OCI-LY7 (cell line): ENCODE measurements at places on chromosomes 2 and 18.

- DNase-seq: no peak
Measured at GRCh38 chr2:201176081-201176481, 6.9 kb upstream of the CASP10 start.

GRCh38 chr18:24127735-24128134, 11.1 kb upstream of the CABYR start:
- no peak for DNase-seq

- peak; percentile 28 for DNase-seq
Measured at GRCh38 chr2:86226070-86226469, 26.8 kb downstream of the MRPL35 start.

DNA sequence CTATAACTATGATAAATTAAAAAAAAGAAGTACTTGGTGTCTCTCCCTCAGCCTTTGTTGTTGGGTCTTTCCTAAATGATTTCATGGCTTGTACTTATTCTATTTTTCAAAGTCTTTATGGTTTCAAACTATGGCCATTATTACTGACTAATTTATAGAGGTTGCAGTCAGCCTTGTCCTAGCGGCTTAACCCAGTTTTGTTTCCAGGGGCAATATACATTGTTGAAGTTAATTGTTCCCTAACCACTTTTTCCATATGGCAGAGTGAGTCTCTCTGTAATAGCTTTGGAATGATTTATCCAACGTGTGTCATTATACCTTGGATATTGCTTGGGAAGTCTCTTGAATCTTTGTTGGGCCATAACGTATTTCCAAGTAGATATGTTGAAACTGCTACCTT, 408.8 kb downstream of the HRH4 start:
- no peak for DNase-seq

GRCh38 chr2:167438206-167438605, 549.9 kb downstream of the XIRP2 start:
- DNase-seq: no peak

DNA sequence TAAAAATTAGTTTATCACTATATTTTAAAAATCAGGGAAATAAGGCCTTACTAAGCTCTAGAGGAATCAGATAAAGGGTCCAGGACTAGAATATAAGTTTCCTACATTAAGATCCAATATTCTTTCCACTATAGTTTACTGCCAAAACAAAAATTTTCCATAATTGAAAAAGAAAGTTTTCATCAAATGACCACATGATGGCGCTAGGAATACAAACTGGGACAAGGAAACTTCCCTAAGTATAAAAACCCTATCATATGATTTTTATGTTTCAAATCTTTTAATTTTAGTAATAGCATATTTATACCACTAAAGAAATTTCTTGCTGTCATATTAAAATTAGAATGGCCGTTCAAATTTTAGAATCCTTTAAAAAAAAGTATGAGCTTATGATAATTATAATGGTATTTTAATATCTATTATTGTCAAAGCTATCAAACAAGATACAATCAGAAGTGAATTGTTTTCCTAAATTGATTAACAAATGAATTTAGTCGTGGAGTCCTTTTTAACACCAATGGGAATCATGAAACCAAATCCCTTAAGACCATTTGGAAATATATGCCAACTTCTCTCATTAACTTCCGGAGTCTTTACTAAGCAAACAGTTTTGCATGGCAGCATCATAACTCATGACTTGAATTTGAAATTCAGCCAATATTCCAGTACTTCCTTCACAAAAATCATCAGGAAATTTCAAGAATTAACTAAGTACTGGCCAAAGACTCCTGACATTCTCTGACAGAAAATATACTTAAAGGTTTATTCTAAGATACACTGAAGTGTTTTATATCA, 70.3 kb downstream of the SCN1A start:
- DNase-seq: peak; percentile 17

DNA sequence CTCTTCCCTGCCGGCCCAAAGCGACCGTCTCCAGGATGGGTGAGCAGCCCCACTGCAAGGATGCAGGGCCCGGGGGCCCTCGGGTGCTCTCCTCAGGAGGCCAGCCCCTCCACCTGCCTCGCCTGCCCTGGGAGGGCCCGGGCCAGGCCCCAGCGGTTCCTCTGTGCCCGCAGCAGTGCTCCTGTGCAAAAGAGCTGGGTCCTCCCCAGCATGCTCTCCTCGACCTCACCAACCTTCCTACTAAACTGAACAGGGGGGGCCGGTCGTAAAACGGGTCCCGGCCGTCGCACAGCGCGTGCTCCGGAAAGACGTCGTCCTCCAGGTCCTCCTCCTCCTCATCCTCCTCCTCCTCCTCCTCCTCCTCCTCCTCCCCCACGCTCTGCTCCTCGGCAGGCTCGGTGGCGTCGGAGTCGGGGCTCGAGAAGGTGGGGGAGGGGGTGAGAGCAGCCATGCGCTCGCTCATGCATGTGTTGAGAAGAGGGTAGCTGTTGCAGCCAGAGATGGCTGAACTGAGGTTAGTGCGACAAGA, 62.9 kb downstream of the KIF1A start:
- no peak for DNase-seq

GRCh38 chr2:130845505-130846085, 8.9 kb downstream of the ARHGEF4 start:
- DNase-seq: no peak

DNA sequence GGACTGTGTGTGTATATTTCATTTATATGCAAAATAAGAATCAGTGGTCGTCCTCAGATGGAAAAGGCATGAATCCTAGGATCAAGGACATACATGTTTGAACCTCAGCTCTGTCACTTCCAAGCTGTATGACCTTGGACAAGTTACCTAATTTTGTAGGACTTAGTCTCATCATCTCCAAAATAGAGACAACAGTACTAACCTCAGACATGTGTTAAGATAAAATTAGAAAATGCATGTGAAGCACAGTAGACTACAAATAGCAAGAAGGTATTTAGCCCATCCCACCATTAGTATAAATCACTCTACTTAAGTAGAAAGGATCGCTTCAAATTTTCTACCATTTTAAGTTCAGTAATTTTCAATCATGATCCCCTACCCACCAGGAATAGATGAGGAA, 309.8 kb downstream of the ZEB2 start:
- no peak for DNase-seq
